Cortex of kidney (tissue), 1 donor: ENCODE measurements at places on chromosomes 5 and 9.

DNA sequence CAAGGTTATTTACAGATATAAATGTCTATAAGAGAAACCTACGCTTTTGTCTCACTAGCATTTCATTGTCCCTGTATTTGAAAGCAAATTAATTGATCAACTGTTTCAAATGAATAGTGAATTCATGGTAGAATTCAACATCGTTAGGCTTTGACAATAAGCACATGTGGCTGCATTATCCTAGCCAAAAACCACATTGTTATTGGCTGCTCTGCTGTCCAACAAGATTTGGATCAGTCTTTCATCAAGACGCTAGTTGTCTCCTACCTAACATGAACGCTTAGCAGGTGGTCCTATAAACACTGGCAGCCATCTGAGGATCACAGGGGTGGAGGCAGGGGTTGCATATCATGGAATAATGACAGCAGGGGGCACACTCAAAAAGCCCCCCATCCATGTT, 455.0 kb downstream of the CTNND2 start:
- DNase-seq = no peak

DNA sequence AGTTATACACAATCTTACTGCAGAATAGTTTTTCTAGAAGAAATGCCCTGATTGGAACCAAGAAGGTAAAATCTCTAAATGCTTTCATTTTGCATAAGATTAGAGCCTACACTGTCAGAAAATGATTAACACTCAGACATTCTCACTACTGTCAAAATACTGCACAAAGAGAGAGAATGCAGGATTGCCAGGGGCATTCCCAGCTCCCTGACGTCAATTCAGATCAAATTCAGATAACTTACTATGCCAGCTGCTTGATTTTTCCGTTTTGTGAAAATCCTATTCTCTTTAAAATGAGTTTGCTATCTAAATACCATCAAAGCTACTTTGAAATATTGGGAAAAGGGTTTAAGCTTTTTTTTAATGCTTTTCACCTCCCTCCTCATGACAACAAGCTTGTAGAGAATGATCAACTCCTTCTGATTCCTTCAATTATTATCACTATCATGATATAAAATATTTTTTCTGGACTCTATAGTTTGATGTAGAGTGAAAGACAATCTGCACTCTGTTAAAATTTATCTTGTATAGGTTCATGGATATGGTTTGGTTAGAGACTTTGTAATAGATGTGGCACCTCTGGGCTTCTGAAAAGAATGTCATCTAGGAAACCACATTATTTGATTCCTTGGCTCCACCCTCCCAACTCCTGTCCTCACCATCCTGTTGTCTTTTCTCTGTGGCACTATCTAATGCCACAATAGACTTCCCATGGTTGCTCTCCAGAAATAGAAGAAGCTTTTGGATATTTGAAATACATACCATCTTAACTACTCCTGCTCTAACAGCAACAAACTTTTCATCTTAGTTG, 407.7 kb downstream of the PDE4D start:
- DNase-seq = no peak

GRCh38 chr5:67215519-67216471, 19.2 kb upstream of the CD180 start:
- DNase-seq = no peak

DNA sequence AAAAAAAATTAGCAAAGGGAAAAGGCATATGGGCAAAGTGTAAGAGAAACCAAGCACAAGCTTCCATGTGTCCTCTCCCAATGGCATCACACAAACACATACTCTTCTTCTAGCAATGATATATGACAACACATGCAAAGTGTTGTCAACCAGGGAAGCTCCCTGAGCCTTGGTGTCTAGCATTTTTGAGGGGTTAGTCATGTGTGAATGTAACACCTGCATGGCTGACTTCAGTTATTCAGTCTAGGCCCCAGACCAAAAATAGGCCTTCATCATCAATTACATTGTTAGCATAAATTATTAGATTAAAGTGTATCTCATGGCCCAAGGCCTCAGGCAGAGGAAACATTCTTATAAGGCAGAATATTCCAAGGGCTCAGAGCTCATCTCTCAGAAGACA, 450.0 kb downstream of the TLE1 start:
- DNase-seq = no peak

- DNase-seq = no peak
Observed at GRCh38 chr9:72355153-72355552, 9.9 kb downstream of the ZFAND5 start.

DNA sequence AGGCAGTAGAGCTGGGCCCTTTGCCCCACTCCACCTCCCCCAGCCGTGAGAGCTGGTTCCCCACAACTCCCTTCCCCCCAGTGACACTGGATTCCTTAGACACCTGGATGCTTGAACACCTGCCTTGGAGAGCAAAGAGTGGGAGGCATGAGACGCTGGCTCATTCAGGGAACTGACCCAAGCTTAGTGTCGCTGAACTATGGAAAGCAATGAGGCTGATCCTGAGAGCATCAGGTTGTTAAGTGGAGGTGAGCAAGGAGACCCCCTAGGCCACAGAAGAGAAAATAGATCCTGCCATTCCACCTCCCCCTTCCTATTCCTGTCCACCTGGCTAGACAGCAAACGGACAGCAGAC, 2.0 kb downstream of the CCL19 start:
- no peak for DNase-seq

DNA sequence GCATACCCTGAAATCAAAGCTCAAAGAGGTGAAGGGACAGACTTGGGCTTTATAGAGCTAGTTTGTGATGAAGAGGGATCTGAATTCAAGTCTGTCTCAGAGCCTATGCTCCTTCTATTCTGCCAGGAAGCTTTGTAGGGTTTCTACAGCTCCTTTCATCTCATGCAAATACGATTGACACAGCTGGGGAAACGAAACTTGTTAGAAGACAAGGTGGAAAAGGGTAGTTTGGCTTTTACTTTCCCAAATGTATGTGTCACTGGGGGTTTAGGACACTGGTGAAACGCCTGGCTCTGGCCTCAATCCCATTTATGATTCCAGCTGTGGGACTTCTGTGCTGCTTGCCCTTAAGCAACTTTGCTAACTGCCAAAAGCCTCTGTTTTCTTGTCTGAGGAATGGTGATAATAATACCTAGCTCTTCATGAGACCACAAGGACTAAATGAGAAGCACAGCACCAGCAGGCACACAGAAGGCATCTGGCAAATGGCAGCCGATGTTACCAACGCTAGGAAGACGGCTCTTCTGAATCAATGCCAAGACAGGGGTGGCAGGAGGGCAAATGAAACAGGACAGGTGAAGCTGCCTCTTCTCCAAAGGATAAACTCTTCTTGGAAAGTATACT, 70.3 kb upstream of the EQTN start:
- no peak for DNase-seq

GRCh38 chr5:1173485-1174070, 27.8 kb upstream of the SLC6A19 start:
- no peak for DNase-seq

DNA sequence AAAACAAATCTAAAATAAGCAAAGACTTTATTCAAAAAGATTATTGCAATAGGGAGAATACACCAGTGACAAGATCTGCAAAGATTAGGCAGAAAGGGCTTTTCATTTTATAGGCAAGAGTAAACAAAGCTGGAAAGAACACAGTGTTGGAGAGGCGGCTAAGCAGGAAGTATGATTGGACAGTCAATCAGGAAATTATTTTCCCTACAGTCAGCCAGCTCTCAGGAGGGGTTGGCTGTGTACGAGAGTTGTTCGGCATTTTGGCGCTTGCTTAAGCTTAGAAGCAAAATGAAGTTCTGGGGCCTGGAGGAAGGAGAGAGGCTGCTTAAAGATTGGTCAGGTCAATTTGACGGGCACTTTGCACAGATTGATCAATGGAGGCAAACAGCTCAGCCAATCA, 1030.5 kb downstream of the TLE4 start:
- no peak for DNase-seq

DNA sequence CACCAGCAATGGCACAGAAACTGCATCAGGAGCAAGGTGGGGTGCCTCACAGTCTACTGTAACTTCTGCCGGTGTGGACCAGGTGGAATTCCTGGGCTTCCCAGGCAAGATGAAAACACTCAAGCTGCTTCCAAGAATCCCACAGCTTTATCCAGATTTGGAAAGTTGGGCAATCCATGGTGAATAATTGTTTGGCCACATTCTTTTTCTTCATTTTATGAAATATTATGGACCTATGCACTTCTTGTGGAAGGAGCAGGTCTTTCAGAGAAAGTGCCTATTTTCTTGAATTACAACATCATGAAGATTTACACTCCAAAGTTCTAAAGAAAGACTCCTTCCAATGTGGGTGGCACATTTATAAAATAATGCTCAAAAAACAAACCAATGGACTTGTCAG, 503.6 kb downstream of the SEMA5A start:
- no peak for DNase-seq

DNA sequence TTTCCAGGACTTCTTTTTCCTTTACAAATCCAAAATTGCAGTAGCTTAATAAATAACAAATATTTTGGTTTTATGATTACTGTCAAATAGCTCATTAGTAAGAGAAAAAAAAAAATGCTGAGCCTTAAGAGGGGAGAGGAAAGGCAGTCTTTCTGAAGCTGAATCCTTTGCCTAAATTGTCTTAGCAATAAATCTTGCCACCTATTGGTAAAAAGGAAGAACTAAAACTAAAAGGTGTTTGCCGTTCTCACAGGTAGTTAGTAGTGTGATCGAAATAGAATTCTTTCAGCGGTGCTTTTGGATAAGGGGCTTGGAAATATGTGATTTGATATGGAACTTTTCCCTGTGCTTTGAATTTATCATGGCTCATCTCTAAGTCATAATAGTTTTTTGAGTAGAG, 31.2 kb downstream of the PIK3R1 start:
- DNase-seq = no peak

- no peak for DNase-seq
Observed at GRCh38 chr9:5388026-5388819, 48.5 kb upstream of the RLN1 start.

- DNase-seq = no peak
Observed at GRCh38 chr9:138010861-138011260, 133.3 kb downstream of the CACNA1B start.

DNA sequence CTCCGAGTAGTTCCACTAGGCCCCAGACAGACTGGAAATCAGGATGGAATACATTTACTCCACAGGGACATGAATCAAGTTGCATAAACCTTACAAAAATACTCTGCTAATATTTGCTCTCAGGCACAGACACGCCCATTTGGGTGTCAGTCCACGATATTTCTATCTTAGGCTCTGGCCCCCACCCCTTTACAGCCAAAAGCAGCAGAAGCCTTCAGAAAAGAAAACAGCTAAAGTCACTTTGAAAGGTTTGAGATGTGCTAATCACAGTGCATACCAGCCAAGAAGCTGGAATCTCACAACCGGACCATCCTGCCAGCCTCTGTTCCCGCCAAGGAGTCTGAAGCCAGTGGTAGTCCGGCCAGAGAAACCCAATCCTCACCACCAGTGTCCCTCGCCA, 22.6 kb downstream of the PTPN3 start:
- DNase-seq = no peak

DNA sequence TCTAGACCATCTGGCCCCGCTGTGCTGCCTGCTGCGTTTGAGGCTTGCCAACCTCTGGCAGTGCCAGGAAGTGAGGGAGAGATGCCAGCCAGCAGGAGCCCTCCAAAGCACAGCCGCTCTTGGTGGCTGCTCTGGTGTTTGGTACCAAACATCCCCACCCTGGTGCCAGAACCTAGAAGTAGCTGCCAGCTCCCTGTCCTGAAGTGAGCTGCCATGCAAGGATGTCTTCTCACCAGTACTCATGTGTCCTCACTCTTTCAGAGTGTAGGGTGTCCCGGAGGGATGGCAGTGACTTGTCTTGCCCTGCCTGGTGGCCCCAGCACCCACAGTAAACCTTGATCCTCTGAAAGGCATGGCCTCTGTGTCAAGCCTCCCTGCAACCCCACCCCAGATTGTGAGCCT, 43.4 kb downstream of the AMBP start:
- no peak for DNase-seq

DNA sequence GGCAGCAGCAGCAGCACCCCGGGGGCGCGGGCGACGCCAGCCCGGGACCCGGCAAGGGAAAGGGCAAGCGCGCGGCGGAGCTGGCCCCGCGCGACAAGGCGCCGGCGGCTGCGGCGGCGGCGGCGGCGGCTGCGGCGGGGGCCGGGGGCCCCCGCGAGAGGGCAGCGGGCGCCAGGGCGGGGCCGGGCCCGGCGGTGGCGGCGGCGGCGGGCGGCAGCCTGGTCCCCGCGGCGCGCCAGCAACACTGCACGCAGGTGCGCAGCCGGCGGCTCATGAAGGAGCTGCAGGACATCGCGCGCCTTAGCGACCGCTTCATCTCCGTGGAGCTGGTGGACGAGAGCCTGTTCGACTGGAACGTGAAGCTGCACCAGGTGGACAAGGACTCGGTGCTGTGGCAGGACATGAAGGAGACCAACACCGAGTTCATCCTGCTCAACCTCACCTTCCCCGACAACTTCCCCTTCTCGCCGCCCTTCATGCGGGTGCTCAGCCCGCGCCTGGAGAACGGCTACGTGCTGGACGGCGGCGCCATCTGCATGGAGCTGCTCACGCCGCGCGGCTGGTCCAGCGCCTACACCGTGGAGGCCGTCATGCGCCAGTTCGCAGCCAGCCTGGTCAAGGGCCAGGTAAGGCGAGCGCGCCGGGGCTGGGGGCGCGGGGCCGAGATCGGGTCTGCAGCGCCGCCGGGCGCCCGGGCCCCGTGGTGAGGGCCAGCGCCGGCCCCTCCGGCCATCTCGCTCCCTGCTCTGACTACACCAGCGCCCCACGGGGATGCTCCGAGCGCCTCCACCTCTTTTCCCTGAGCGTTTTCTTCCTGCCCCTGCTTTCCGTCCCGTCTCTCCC, at the start of gene UBE2QL1:
TSS of gene UBE2QL1 (plus strand) at position 238 of the 843 bp plus-strand sequence. CDS start at position 273, 35 bp downstream.
- no peak for DNase-seq

DNA sequence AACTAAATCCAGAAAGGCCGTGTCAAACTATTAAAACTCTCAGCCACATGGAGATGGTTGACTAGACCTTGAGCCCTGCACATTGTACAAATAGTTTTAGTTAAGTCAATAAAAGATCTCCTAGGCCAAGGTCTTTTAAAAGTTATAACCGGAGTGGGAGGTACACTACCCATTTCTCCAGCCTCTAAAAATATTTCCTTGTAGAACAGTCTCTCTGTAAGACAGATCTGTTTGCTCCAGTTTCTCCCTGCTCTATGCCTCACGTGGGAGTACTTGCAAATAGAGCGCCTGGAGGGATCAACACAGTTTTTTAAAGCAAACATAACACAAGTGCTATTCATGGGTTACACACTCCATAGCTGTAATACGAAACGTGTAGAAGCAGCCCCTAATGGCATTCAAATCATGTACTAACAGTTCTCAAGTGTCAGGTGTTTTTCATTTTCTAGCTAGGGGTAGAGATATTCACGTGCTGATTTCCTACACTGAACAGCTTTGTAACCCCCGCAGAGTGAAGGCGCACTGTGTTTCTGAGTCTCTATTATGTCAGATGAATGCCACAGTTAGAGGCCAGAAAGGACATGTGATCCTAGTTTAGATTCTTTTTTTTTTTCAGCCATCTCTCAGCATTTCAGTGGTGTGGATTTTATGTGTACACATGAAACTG, 703.4 kb upstream of the GRAMD2B start:
- no peak for DNase-seq

DNA sequence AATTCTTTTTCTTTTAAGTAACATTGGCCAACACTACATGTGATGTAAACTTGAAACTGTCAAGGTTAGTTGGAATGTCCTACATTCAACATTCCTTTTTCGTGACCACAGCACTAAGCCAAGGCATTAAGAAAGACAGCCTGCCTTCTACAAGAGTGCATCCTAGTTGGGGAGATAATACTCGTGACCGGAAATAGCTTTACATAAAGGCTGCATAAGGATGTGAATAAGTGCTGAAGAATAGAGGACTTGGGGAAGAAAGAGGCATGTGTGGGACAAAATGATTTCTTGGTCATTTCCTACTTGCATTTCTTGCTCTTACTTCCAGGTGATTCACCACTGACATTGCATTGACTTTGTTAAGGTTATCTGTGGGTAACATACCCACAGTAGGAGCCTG, 282.0 kb downstream of the DMRT2 start:
- no peak for DNase-seq

GRCh38 chr5:74092766-74093165, 466.8 kb downstream of the ARHGEF28 start:
- no peak for DNase-seq
